ENCODE measurements at places on chromosomes 16 and 17. TPM values are rescaled to one million over a fixed set of nuclear protein-coding genes. Genes with fewer than 3 reads are reported as not detected.

The CPNE7 gene
- 42.6 TPM for total RNA-seq

The CHST5 gene
- 0.71 TPM for total RNA-seq

The LGALS9C gene
- not detected for total RNA-seq

The KRT16 gene
- total RNA-seq, result not detected

The MEFV gene
- 0.21 TPM for total RNA-seq

The SPATA22 gene
- not detected for total RNA-seq
